ENCODE measurements at places on chromosomes 1 and 21.

GRCh38 chr1:57848406-57848805, 424.5 kb upstream of the DAB1 start:
- no peak for DNase-seq

DNA sequence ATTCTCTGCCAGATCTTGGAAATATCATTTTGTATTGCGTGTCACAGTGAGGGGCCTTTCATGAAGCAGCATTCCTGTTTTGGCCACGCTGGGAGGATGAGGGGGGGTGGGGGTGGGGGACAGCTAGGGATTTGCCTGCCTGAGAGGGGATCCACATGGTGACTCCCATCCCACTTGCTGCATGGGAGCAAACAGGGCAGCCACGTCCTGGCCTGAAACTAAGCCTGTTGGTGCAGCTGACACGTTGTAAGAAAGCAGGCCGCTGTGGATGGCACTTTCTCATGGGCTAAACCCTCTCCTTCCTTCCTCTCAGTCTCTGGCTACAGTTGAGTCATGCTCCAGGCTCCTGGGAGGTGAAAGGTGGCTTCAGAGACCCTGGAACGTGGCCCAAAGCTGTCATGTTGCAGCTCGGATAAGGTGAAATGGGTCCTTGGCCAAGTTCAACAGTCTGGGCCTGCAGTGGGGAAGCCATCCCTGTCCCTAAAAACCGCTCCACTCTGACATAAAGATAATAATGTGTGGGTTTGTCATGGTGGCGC, 346.7 kb upstream of the VAMP3 start:
- DNase-seq = no peak

- DNase-seq = no peak
Measured at GRCh38 chr1:4880626-4881025, 226.2 kb downstream of the AJAP1 start.

- DNase-seq = no peak
Measured at GRCh38 chr21:25734654-25734903, 125 bp downstream of the ATP5PF start.

DNA sequence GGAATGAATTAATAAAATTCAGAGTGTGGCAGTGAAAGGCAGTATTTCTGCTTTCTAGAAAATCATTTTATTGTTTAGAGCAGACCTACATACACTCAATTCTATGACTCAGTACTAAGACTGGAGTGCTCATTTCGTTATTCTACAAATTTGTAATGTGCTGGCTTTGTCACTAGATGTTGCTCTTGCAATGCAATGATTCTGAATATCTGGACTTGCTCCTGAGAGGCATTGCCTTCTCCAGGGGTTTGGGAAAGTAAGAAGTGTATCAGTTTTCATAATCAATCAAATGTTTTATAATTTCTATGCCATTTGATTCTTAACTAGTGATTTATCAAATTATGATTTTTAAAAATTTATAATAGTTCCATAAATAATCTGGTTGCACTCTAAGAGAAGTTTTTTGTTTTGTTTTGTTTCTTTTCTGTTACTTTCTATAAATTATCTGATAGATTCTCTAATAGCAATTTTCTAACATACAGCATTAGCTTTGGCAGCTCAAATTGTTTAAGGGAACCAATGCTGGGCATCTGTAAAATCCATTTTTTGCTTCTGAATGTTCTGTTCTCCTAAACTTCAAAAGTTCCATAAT, 280.5 kb upstream of the SGIP1 start:
- DNase-seq = no peak

DNA sequence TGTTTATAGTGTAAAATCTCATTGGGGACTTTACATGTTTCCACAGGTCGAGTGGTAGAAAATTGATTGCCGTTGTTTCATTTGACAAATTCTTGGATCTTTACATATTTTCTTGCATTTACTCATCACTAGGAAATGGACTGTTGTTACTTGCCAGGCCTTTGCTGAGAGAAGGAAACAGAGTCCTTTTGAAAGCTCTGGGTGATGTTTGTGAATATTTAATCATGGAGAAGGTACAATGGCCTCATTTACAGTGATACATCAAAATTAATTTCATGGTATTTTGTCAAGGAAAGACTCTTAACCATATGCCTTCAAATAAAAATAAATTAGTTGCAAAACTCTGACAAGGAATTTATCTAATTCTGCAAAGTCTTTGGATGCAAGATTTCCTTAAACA, 198.0 kb downstream of the GRIK1 start:
- DNase-seq = no peak

- no peak for DNase-seq
Measured at GRCh38 chr1:227043755-227044154, 103.7 kb downstream of the COQ8A start.

Data from naive thymus-derived CD4-positive, alpha-beta T cell (primary cell).